ENCODE measurements at places on chromosomes 11 and 22.

- DNase-seq = no peak
Measured at GRCh38 chr11:58787903-58788302, 56.2 kb upstream of the GLYAT start.

DNA sequence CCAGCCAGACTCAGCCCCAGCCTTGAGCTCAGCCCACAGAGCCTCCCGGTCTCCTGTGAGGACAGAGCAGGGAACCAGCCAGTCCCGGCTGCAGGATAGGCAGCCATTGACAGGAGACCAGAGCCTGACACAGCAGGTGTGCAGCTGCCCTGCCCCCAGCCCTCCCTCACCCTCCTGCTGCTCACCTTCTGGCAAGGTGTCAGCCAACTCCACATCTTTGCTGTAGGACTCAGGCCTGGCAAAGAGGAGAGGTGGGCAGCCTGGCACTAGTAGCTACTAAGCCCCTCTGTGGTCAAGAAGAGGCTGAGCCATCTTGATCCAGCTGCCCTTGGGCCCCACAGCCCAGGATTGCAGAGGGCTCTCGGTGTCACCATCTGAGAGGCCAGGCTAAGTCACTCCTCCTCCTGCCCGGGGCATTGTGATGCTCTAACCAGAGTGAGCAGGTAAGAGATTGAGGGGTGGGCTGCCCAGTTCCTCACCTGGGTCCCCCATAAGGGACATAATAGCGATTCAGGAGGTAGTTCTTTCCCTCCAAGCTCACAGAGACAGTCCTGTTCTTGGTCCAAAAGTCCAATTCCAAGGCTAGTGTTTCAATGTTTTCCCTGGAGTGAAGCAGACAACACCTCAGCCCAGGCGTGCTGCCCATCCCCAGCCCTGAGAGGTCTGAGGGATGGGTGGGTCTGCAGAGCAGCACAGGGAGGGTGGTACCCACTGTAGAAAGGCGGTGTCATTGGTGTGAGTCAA lies 18.6 kb downstream of the TREH start:
- DNase-seq = no peak

DNA sequence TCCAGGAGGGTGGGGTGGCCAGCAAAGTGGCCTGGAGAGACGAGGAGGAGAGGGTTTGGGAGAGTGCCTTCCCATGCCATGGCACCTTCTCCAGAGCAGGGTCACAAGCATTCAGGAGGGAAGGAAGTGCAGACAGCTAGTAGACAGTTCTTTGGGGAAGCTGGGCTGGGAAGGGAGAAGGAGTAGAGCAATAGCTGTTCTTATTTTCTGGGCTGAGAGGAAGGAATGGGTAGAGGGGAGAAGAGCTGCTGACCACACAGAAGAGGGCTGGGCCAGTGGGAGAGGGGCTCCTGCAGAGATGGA lies 14.8 kb upstream of the PICK1 start:
- DNase-seq = no peak

DNA sequence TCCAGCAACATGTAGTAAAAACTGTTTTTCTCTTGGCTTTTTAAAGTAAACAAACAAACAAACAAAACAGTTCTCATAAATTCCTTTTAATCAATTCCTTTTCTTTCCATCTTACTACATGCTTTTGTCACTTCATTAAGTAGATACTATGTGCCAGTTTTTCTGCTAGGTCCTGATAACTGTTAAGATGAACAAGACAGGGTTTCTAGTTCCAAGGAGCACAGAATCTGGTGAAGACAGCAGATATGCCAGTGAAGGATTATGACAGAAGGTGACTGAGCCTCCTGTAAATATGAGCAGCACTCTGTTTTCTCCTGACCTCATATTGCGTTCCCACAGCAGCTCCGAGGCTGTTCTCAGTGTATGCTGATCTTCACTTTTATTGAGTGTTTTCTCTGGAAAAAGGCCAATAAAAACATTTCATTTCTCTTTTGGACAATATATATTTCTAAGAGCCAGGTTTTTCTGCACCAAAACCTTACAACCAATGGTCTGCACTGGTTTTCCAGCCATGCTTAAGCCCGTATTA lies 45.8 kb downstream of the HEPHL1 start:
- DNase-seq = no peak

- no peak for DNase-seq
Measured at GRCh38 chr11:133930053-133930766, 26.6 kb downstream of the IGSF9B start.

DNA sequence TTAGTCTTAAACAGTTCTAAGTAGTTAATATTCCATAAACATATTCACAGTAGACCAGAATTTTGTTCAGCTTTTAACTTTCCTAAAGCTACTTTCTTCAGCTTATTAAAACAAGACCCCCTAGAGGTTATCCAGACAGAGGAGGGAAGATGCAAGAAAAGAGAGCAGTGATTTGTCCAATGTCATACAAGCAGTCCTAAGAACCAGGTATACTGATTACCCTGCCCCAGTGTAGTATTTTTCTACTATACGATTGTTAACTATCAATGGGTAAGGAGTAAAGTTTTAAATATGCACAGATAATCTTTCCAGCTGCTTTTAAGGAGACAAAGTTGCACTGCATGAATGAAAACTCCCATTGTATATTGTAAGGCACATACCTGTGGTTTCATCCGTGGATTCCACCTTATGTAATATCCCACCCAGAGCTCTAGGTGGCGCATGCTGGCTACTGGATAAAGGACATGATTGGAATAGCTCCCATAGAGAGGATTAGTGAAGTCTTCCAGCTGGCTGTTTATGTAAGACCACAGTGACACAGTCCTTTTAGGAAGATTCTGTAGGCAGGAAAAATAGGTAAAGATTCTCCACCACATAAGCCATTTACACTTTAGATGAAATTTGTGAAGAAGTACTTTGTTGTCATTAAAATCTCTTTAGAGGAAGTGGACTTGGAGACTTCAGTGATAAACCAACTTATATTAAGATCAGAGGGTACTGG lies 45.6 kb downstream of the CEP57 start:
- peak; percentile 70 for DNase-seq

GRCh38 chr11:35135222-35135621 lies 3.7 kb upstream of the CD44 start:
- DNase-seq = no peak

DNA sequence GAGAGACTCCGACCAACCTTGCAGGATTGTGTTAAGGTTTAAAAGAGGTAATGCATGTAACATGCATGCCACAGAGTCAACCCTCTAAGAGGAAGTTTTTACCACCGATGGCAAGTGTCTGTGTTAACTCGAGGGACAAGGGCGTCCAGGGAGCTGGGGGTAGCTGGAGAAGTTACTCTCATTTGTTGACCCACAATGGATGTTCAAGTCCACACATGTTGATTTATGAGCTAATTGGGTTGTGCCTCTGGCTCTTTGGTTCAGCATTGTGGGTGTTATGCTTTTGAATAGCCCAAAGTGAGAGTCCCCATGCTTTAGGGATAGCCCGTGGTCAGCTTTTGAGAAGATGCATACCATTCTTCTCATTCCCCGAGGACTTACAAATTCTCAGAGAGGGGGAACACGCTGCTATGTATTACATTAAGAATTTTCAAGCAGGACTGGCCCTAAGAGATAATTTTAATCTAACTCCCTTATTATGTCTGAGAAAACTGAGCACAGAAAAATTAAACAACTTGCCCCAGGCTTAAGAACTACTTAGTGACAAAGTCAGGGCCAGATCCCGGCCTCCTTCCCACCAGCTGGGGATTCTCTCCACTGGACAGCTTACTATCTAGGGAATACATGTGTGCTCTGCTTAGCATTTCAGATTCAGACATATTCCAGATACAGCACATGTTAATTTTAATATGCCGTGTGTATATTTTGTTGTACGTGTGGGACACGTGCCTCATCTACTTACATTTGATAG lies 5.2 kb upstream of the PLET1 start:
- peak; percentile 18 for DNase-seq

DNA sequence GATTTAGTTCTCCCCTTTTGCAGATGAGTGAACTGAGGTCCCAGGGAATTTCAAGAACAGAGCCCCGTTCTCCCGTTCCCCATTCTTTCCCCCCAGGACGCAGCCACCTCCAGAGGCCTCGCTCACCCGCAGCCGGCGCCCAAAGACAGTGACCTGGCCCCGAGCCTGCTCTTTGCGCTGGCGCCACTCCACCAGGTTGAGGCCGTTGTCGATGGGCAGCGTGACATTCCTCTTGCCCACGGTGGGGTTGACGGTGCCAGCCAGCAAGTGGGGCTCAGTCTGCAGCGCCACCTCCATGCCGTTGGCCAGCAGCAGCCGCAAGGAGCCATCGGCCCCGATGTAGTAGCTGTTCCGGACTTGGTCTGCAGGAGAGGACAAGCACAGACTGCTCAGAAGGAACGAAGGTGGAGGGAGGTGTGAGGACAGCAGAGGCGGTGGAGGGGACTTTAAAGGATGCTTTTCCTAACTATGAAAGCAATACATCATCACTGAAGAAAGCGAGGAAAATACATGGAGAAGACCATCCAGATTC lies 101.4 kb upstream of the NARS2 start:
- DNase-seq = no peak

GRCh38 chr11:35088226-35088625 lies 50.7 kb upstream of the CD44 start:
- no peak for DNase-seq

- no peak for DNase-seq
Measured at GRCh38 chr22:29674121-29674520, 45.7 kb upstream of the CABP7 start.

GRCh38 chr11:59769111-59769510 lies 13.9 kb downstream of the STX3 start:
- DNase-seq = no peak

DNA sequence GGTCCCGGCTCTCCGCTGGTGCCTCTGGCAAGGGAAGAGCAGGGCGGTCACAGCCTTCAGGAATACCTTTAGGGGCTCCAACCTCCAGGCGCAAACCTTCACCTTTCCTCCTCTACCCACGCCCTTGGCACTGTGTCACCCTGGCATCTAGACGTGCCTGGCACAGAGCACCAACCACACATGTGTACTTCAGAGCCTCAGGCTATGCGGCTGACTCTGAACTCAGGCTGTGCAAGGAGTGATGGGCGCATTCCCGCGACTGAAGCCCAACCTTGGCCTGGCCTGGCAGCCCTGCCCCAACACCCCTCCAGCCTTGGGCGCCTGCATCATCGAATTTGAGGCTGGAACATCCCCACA lies 11.4 kb downstream of the SCARF2 start:
- no peak for DNase-seq

GRCh38 chr11:28924004-28924403 lies 815.8 kb downstream of the METTL15 start:
- DNase-seq = no peak

GRCh38 chr22:27842201-27842600 lies 40.6 kb upstream of the MN1 start:
- no peak for DNase-seq

DNA sequence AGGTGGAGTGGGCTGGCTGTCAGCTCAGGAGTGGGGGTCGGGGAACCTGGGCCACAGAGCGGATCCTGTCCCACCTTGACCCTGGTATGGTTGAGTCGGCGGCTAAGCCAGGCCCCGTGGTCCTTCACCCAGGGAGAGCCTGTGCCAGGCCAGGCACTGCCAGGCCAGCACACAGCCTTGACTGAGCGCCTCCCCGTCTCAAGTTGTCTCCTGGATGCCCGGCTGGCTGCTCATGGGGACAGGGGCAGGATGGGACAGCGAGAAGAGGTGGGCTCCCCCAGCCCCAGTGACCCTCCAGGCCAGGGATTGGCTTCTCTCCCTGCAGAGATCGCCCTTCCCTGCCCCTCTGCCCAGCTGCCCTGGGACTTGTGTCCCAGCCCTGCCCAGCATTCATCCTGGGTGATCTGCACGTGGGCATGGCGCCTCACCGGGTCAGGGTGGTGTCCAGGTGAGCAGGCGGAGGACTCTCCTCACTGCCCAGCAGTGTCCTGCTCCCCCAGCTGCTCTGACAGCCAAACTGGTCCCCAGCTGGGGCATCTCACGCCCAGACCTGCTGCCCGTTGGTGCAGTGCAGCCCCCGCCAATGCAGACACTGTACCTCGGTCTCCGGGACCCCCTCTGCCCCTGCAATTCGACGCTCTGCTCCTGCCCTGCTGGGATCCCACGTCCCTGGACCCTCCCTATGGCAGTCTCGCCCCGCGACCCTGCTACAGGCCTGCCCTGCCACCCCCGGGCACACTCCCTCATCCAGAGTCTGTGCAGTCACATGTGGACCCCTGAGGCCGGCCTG lies 28.8 kb upstream of the CCDC188 start:
- DNase-seq = no peak

DNA sequence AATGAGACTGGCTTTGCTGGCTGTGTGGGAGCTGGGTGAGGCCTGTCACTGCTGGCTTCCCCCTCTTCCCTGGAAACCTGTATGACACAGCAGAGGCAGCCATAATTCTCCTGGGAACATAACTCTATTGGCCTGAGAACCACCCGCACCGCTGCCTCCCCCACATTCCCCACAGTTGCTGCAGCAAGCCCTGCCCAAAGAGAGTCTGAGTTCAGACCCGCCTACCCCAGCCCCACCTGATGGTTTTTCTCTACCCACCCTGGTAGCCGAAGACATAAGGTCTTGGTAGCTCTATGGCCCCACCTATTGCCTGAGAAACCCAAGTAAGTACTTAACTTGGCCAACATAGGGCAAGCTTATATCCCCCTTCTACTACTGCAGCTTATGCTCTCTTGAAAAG lies 174.8 kb downstream of the C11orf91 start:
- no peak for DNase-seq

GRCh38 chr11:31582697-31583096 lies 73.1 kb downstream of the ELP4 start:
- DNase-seq = no peak

DNA sequence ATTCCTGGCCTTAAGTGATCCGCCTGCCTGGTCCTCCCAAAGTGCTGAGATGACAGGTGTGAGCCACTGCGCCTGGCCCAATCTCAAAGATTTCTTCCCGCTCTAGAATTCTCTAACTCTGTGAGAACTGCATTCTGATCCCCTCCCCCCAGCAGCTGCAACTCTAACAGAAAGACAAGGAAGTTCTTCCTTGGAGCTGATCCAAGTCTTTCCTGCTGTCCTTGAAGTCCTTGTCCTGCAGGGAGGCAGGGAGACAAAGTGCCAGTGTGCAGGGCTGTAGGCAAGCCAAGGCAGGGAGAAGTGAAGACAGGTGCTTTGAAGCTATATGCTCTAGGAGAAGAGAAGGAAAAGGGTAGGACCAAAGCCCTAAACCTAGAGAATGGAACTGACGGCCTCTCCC lies 9.5 kb upstream of the GGA1 start:
- no peak for DNase-seq

DNA sequence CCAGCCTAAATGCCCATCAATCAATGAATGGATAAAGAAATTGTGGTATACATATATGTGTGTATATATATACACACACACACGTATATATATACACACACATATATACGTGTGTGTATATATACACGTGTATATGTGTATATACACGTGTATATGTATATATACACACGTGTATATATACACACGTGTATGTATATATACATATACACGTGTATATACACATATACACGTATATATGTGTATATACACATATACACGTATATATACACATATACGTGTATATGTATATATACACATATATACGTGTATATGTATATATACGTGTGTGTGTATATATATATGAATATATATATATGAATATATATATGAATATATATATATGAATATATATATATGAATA lies 54.1 kb downstream of the C2CD3 start:
- no peak for DNase-seq

All from SK-N-DZ (cell line).